Activated CD8-positive, alpha-beta memory T cell treated with anti-CD3 and anti-CD28 coated beads, Interleukin-2, amount 10 ng/mL, durations not matched to agents 7 days and 5 days (primary cell): ENCODE measurements at places on chromosomes 2 and 18. TPM values are rescaled to one million over a fixed set of nuclear protein-coding genes. Genes with fewer than 3 reads are reported as not detected.

DNA sequence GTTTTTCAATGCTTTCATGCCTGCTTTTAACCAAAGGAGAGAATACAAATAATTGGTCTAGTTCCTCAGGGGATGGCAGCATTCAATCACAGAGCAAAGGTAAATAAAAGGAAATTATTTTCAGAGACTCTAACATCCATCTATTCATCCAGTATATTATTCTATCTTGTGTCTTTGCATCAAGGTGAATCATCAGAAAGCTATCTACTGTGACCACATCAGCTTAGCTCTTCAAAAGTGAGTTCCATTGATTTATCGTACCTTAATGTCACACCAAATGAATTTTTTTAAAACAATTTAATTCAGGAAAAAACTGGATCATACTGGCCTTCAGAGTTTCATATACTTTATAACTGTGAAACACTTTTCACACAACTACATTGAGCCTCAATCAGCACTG, 66.1 kb downstream of the CHN1 start:
- no peak overlapping the region for H3K27ac ChIP-seq
- H3K4me3 ChIP-seq: no peak overlapping the region
- no peaks in the 10 kb centered on the region for H3K4me1 ChIP-seq
- no peak for DNase-seq
- H3K27me3 ChIP-seq: no peaks in the 10 kb centered on the region
- H3K36me3 ChIP-seq: no peaks in the 10 kb centered on the region

DNA sequence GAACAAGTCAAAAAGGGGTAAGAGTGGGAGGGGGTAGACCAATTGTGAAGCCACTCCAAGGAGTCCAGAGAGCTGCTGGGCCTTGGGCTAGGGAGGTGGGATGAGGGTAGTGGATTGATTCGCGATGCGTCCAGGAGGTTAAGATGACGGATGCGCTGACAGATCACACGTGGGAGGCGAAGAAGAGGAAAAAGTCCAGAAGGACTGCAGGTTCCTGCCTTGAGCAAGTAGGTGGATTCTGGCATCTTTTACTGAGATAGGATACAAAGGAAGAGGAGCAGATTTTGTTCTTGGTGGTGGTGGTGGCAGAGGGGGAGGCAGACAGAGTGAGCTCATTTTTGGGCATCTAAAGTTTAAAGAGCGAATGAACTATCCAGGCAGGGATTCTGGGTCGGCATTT, 76.5 kb downstream of the KCTD1 start:
- no peaks in the 10 kb centered on the region for H3K27me3 ChIP-seq
- no peaks in the 10 kb centered on the region for H3K4me1 ChIP-seq
- no peak overlapping the region for H3K27ac ChIP-seq

The EPHA4 gene
- 0.59 TPM for total RNA-seq

DNA sequence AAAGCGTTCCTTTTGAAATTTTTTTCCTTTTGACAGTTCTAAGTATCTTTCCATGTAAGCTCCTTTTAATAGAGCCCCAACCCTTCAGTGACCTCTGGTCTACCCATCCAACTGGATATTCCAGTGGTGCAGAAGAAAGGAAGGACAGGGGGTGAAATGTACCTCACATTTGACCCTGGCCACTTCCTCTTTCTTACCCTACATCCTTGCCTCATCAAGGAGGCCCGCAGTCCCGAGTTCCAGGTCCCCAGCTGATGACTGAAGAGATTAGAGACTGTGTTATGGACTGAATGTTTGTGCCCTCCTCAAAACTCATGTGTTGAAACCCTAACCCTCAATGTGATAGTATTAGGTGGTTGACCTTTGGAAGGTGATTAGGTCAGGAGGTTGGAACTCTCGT, 158.1 kb downstream of the RBM43 start:
- no peaks in the 10 kb centered on the region for H3K27me3 ChIP-seq
- no peak for DNase-seq
- no peaks in the 10 kb centered on the region for H3K4me1 ChIP-seq
- no peak overlapping the region for H3K4me3 ChIP-seq
- no peak overlapping the region for H3K27ac ChIP-seq
